Adipocyte (in vitro differentiated cells): ENCODE measurements at places on chromosomes 11 and 22.

GRCh38 chr11:4960877-4961276, 5.4 kb upstream of the OR51A2 start:
- no peak for DNase-seq

GRCh38 chr22:24683691-24684090, 80.7 kb downstream of the GGT1 start:
- peak; percentile 81 for DNase-seq

DNA sequence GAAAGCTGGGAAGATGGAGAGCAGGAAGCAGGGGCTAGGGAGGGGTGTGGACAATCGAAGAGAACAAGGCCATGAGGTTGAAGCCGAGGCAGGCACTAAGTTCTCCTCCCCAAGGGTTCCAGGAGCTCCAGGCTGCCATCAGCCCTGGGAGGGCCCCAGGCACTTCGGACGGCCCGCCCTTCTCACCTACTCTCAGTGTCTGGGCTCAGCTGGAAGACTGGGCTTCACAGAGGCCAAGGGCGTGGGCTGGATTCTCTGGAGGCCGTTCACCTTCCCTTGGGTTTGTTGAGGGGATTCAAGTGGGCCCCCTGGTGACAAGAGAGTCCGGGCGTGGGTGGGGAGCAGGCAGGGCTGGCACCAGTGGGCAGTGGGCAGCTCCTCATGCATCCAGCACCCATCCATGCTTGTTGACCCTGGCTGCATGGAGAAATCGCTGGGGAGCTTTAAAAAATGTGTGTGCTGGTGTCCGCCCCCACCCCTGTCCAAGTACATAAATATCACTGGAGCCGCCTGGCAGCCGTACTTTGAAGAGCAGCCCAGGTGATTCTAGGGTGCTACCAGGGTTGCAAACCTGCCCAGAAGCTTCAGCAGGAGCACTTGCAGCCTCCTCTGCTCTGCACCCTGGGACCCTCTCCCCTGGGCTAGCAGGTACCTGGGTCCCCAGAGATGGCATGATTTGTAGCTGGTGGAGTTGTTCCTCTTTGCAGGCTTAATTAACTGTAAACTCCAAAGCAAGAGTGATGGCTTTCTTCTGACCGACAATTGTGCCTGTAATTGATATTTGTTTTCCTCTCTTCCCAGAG, 74.3 kb downstream of the RTL6 start:
- no peak for DNase-seq

DNA sequence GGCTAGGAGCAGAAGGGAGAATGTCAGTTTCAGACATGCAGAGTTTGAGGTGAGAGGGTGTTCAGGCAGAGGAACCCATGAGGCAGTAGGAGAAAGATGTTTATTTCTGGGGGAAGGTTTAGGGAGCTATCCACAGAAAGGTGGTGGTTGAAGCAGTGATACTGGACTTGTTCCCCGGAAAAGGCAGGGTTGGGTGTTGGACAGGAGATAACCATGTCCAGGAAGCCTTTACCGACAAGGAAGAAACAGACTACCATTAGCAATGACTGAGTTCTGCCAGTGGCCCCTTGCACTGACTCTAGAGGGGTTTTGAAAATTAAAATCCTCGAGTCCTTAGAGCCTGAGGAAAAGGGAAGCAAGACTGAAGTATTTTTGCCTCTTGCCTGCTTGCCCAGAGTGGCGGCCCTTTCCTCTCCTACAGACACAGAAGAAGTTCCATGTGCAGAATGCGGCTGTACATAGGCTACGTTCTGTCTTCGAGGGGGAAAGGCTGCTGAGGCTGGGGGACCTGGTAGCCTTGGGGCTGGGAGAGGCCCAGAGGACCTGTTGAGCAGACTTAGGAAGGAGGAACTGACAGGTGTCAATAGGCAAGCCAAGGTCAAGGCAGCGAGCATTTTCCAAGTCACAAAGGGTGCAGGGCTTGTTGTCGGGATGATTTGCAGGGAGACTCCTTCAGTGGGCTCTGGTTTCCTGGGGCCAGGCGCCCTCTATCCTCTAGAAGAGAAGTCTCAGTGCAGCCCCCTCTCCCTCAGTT, 146.7 kb downstream of the LDLRAD3 start:
- no peak for DNase-seq

GRCh38 chr22:19657252-19658056, 56.8 kb upstream of the SEPTIN5 start:
- DNase-seq = no peak

DNA sequence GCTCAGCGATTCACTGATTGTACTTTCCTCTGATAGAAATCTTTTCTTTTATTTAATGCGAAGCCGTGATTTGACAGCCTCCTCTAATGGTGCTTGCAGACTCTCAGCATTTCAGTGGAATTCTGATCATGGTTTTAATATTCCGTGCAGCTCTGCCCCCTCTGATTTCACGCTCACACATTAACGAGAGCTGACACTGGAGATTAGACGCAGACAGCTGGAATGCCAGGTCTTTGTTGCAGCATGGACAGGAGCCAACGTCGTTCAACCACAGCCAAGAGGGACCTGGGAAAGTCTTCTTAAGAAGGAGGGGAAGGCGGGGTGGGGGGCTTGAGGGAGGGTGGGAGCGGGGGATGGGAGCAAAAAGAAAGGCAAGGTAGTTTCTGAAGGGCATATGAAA, 186.4 kb downstream of the BLID start:
- peak; percentile 80 for DNase-seq

GRCh38 chr22:44710474-44711240, 8.7 kb downstream of the PRR5 start:
- no peak for DNase-seq

DNA sequence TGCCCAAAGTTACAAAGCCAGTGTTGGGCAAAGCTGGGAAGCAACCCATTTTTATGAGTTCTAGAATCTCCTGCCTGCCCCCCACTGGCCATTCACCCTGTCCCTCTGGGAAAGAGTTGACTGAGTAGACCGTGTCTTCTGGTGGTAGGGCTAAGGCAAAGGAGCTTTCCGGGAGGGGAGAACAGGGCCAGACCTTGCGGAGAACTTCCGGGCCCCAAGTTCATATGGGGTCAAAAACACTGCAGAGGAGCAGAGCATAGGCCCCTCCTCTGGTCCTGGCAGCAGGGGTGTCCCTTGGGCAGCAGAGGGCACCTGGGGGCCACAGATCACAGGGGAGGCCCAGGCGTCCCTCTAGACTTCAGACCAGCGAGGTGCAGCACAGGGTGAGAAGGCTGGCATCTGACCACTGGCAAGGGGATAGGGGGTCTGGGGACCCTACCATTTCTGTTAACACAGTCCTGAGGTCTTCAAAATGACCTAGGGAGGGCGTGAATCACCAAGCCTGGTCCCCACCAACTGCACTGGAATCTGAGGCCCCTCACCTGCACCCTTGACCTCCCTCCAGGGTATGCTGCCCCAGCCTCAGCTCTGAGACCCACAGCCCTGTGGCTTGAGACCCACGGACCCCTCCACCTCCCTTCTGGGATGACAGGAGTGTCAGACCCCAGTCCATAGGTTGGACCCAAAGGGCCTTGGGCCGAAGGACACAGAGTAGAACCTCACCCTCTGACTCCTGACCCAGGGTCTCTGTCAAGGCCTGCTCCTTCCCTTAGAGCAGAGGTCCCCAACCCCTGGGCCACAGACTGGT, 1.3 kb upstream of the ARAP1 start:
- DNase-seq = peak; percentile 12

DNA sequence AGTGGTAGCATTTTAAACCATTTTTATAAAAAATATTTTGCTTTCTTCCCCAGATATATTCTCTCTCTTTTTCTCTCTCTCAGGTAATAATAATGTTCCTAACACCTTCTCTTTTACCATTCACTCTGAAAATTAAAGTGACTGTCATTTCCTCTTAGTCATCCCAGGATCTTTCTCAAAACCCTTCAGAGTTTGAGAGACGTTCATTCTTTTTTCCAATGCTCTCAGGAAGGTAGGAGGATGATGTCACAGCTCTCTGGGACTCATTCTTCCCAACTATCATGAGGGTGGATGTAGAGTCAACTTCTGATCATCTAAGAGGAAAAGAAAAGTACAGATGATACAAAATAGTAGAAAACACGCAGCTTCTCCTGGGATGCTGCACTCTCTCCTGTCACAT, 60.2 kb upstream of the CRTAM start:
- no peak for DNase-seq

DNA sequence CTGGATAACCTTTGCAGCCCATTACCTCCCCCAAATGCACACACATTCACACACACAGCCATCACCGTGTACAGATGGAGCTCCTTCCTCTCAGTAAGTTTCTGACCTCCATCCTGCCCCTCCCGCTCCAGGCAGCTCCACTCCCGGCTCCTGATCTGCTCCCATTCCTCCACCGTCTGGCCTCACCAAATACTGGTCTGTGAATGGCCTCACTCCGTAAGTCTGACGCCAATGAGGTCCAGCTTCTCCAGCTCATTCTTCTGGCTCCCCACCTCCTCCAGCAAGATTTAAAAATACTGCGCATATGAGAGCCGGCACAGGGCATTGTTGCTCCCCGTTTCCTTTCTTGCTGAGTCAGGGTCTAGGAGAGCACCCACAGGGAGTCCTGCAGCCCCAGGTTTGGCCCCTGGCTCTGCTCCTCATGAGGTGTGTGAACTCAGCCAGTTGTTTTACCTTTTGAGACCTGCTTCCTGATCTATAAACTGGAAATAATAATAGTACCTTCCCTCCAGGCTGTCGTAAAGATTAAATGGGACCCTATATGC, 14.0 kb upstream of the TUB start:
- no peak for DNase-seq

GRCh38 chr11:120610111-120610510, 98.6 kb downstream of the GRIK4 start:
- DNase-seq = no peak

DNA sequence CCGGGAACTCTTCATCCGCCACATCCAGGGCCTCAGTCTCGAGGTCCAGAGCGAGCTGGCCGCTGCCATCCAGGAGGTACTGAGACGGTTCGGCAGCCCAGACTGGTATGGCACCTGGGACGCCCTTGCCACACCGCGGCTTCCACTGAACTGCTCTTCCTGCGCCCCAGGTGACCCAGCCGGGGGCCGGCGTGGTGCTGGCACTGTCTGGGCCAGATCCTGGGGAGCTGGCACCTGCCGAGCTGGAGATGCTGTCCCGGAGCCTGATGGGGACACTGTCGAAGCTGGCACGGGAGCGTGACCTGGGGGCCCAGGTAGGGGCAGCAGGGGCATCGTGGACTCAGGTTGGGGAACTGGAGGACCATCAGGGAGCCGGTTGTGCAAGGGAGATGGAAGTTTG, 1.4 kb downstream of the CCDC88B start:
- no peak for DNase-seq

- DNase-seq = no peak
Observed at GRCh38 chr22:30945653-30946052, 22.9 kb downstream of the MORC2 start.

- peak; percentile 67 for DNase-seq
Observed at GRCh38 chr22:46055911-46056545, 79.1 kb upstream of the WNT7B start.

DNA sequence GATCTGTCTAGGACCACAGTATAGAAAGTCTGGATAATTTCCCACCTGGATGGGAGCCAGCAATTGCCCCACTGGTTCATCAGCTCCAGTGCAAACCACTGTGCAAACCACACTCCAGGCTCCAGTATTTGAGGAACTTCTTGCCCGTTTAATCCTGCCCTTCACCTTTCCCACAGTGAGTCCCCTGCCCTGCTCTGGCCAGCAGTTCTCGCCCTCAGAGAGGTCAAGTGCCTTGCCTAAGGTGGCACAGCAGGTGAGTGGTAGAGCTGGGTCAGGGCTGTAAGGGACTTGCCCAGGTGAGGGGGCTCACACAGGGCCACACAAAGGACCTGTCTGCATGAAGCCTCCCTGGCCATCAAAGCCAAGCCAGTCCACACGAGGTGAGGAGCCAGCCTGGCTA, 24.1 kb downstream of the MS4A10 start:
- no peak for DNase-seq

- DNase-seq = peak; percentile 44
Observed at GRCh38 chr11:35162745-35163144, 23.8 kb downstream of the CD44 start.

DNA sequence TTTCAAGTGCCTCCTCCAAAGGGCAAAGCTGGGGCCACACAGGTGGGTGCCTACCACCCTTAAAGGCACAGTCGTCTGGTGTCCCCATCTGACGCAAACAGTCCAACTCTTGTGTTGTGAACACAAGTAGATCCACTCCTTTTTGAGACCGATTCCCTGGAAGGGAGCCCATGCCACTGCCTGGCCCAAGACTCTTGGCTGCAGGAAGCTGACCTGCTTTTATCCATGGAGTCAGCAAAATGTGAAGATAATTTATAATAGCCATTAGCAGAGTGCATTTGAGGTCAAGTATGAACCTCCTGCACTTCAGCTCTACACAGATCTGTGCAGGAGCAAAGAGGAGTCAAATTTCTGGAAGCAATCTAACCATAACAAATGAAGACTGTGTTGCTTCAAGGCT, 68.5 kb downstream of the ADM start:
- DNase-seq = no peak

DNA sequence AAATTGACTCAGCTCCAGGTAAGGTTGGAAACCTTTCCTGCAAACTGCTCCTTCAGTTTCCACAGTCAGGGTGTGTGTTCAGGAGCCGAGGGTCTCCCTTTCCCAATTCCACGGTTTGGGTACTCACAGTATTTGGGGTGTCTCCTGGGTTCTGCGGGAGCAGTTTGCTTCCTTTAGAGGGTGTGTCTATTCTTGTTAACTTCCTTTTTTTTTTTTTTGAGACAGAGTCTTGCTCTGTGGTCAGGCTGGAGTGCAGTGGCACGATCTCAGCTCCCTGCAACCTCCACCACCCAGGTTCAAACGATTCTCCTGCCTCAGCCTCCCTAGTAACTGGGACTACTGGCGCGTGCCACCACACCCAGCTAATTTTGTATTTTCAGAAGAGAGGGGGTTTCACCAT, 251.4 kb downstream of the LUZP2 start:
- DNase-seq = no peak

GRCh38 chr22:23591846-23592245, 11.8 kb upstream of the IGLL1 start:
- DNase-seq = no peak

DNA sequence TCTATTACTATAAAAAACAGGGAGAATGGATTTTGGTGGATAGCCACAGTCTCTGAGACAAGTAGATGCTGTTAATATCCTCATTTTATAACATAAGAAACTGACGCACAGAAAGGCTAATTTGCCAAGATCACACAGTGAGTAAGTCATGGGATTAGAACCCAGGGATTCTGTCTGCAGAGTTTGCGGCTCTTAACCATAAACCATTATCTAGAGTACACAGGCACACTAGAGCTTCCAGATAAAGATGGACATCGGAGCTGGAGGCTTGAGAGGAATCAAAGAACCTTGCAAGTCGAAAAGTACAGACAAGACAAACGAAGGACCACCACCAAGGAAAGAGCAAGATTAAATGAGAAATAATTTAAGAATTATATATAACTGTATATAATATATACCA, 11.3 kb downstream of the LGALS12 start:
- DNase-seq = no peak
